ENCODE measurements at places on chromosomes 4 and X.
A peak's percentile ranks its signal among the peaks of the same experiment; 100 is the strongest.

- DNase-seq = no peak
Measured at GRCh38 chrX:107442914-107443527, 6.4 kb upstream of the FRMPD3 start.

GRCh38 chr4:47531954-47532321 is 46.9 kb downstream of the ATP10D start:
- no peak for DNase-seq

DNA sequence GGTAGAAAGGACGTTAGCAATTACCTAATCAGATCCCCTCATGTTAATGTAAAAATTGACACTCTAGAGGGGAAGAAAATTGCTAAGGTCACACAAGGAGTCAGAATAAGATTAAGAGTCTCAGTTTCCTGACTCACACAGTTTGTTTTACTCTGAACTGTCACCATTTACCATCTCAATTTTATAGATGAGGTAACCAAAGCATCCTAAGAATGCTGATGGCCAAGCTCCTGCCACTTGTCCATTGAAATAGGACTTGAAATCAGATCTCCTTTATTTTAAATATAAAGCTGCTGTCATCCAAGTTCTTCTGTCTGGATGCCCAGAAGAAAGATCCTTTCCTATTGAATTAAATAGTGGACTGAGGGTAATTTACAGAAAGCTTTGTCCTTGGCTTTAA is 114.8 kb upstream of the VAMP7 start:
- no peak for DNase-seq

DNA sequence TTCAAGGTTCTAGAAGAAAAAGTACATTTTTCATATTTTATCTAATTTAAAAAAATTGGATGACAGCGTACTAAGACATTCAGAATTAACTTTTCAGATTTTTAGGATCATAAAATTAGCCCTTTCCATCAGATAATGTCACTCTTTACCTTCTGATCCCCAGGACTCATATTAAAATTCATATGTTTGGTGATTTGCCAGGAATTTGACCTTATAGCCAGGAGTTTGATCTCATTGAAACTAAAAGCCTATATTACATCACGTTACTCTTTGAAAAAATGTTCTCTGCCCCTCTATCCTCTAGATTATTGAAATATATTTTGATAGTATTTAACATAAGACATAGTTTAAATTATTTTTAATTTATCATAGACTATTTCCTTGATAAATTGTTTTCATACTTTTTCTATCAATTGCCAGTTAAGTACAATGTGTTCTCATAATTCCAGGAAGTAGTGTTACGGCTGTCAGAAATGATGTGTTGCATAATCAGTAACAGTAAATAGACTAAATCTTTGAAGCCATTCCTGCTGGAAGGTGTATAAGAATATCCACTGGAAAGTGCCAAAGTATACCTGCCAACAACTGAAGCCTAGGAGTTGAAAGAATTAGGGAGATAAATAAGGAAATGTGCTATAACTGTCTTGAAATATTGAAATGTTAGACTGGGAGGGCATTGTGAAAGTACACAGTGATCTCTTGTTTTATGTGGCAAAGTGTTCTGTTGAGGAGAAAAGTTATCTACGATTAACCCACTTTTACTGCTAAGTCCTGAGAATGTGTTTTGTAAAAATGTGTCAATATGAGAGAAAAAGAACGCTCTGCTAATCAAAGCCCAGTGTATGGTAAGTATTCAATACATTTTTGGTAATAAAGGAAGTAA is 32.9 kb upstream of the PDGFC start:
- DNase-seq = no peak

DNA sequence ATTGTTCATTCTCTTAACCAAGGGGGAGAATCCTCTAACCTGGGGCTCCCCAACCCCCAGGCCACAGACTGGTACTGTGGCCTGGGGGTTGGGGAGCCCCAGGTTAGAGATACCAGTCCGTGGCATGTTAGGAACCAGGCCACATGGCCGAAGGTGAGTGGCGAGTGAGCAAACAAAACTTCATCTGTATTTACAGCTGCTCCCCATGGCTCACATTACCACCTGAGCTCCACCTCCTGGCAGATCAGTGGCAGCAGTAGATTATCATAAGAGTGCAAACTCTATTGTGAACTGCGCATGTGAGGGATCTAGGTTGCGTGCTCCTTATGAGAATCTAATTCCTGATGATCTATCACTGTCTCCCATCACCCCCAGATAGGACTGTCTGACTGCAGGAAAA is 957.2 kb upstream of the PRKX start:
- DNase-seq = no peak

GRCh38 chrX:118179161-118179560 is 62.6 kb upstream of the KLHL13 start:
- no peak for DNase-seq

GRCh38 chr4:153452658-153453378 is 13.3 kb upstream of the TMEM131L start:
- no peak for DNase-seq

DNA sequence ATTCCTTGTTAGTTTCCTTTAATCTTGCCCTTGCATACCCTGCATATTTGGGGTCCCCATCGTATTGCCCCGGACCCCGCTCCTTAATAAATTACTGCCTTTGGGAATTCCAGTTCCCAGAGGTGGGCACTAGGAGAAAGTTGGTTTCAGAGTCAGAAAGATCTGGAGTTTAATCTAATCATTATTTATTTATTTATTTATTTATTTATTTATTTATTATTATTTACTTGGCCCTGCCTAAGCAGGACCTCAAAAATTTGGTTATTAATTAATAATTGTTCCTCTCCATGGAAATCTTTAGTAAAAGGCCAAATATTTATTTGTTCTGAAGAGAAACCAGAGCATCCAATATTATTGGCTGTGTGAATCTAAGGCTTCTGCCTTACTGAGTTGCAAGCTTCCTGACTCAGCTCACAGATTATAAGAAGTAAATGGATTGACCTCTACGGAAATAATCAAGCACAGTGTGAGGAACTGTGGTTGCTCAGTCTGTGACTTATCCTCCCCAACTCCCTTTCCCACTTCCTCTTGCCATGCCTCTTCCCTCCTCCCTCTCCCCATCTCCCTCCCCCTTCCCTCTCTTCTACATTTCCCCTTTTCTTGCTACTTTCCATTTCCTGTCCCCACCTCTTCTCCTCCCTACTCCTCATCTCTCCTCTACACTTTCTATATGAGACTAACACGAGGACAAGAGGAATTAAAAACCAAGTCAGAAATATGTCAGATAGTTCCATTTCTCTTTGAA is 61.5 kb upstream of the AP1S2 start:
- no peak for DNase-seq

DNA sequence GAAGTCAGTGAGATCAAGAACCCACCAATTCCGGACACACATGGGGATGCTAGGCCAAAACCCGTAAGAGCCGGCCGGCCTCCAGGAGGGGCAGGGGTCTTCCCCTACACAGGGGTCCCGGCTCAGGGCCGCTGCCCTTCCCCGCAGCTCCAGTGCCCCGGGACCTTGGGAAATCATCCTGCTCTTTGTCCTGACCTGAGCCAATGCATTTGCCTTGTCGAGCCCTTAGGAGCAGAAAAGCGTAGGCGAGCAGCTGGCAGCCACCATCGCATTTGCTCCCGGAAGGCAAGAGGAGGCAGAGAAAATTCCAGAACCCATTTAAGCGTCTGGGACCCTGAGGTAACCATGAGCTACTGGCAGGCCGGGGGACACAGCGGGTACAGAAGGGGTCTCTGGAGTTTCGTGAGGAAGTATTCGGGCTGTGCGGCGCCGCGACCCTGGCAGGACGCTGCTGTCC is 7.4 kb upstream of the TNIP2 start:
- no peak for DNase-seq

GRCh38 chrX:154654372-154654771 is 993 bp upstream of the CTAG2 start:
- DNase-seq = no peak

GRCh38 chr4:126838941-126839679 is 793.6 kb upstream of the INTU start:
- DNase-seq = no peak

- DNase-seq = no peak
Measured at GRCh38 chrX:101241531-101241930, 21.9 kb downstream of the DRP2 start.

GRCh38 chr4:16133406-16133805 is 49.6 kb upstream of the PROM1 start:
- no peak for DNase-seq

DNA sequence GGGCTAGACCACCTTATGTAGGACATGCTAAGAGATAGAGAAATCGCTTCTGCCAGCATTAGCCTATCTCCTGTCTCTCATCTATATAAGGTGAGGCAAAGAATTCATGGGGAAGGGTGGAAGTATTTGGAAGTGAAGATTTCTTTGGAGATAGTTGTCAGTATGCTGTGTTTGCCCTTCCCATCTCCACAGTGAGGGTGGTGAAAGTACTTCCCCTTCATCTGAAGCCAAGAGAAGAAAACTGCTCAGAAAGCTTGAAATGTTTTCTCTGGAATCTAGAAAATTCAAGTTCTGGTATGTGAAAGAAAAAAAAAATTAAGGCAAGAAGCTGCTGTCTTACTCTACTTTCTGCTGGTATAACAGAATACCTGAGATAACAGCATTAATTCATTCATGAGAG is 12.3 kb upstream of the ADH5 start:
- DNase-seq = no peak

DNA sequence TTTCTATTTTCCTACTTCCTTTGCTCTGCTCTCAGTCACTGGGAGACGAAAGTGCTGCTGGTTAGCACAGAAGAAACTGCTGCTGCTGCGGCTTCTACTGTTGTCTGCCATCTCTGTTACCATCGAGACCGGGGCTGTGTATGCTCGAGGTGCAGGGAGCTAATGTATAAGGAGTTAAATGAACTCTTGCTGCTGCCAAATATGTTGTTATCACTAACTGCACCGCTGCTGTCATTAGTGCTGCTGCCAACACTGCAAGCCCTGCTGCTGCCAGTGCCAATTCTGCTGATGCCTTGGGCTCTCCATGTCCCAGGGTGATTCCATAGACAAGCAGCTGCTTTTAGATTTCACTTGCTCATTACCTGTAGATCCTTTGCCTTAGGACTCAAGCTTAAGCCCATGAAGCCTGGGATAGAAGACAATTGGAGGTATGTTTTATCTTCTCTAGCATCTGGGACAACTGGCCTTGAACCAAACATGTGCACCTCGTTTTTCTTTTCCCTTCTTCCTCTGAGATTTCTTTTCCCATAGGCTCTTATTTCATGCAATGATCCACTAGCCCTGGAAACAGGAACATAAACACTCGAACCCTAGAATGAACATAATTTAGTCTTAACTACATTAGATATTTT is 107.8 kb downstream of the CCSER1 start:
- no peak for DNase-seq

DNA sequence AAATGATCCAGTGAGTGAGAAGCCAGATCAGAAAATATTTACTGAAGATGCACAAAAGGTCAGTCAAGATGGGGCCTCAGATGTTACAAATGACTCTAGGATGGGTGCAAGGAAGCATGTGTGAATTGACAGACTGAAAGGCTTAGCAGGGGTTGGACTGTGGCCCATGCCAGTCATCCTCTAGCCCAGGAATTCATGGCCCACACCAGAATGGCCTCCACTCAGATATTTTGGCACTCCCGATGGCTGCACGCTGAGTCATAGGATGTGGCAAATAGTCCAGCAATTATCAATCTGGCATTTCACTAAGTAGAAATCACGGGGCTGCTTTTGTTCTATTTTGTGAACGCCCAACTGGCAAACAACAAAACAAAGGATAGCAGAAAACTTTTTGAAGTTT is 406.5 kb downstream of the IQCM start:
- no peak for DNase-seq

- DNase-seq = no peak
Measured at GRCh38 chrX:22122510-22122909, 90.4 kb downstream of the PHEX start.

DNA sequence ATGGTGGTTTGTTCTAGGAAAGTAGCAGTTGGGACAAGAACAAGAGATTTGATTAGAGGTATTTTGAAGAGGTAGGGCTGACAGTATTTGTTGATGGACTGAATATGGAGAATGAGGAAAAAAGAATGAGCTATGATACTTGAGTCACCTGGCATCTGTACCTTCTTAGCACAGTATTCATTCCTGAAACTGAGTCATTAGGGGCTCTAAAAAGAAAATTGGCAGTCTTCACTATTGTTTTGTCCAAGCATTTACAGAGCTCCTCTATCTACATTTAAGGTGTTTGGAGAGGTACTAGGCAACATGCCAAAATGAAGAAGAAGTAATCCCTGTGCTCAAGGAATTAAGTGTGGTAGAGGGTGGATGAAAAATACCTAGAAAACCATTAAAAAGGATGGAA is 165.8 kb downstream of the SHROOM4 start:
- no peak for DNase-seq

GRCh38 chrX:9383655-9384054 is 81.2 kb upstream of the TBL1X start:
- no peak for DNase-seq

- no peak for DNase-seq
Measured at GRCh38 chr4:4673070-4673469, 131.2 kb upstream of the STX18 start.

GRCh38 chr4:170581322-170581721 is 491.6 kb upstream of the AADAT start:
- no peak for DNase-seq

- no peak for DNase-seq
Measured at GRCh38 chrX:101708163-101708562, 48.5 kb upstream of the ARMCX2 start.

GRCh38 chr4:169885893-169886292 is 128.1 kb upstream of the HPF1 start:
- DNase-seq = no peak

DNA sequence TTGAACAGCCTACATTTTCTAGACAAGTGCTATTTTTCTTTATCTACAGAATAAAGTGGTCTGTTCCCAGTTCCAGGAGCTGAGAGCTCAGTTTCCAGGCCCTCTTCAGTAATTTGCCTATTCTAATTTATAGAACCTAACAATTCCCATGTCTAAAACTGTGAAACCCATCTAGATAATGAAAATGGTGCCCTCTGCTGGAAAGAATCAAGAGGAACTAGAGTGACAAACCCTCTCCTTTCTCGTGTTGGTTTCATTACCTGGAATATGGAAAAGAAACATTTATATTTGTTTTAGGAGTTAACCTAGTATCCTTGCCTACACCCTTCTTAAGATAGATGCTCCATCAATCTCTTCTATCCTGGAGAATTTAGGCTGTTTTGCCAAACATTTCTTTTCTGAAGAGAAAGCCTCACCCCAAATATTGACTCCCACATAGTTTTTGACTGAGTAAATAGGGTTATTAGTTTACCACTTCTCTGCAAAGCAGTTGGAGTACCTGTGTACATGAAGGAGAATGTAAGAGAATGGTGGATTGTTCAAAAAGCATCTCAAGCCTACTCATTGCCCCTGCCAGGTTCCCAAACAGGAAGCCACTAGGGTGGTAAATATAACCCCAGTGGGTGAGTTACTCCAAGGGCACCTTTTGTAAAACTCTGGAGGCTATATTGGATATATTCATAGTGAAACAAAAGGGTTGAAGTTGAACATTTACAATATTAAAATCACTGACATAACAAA is 121.6 kb downstream of the RASL11B start:
- peak; percentile 45 for DNase-seq

- DNase-seq = no peak
Measured at GRCh38 chr4:158051401-158052235, 121.2 kb downstream of the GASK1B start.

- DNase-seq = no peak
Measured at GRCh38 chrX:118990512-118991227, 16.3 kb downstream of the LONRF3 start.

Measured in NCI-H187 treated with DMSO at 0.1 percent for 48 hours (cell line).